ENCODE measurements at places on chromosomes 13 and 19. TPM values are rescaled to one million over a fixed set of nuclear protein-coding genes. Genes with fewer than 3 reads are reported as not detected.

The GADD45B gene
- 50.2 TPM for total RNA-seq

The SYCN gene
- total RNA-seq: not detected

The CFAP97D2 gene
- total RNA-seq: not detected

- DNase-seq: no peak
These were observed 105.4 kb downstream of the ATP11A start for GRCh38 chr13:112795277-112795676.

DNA sequence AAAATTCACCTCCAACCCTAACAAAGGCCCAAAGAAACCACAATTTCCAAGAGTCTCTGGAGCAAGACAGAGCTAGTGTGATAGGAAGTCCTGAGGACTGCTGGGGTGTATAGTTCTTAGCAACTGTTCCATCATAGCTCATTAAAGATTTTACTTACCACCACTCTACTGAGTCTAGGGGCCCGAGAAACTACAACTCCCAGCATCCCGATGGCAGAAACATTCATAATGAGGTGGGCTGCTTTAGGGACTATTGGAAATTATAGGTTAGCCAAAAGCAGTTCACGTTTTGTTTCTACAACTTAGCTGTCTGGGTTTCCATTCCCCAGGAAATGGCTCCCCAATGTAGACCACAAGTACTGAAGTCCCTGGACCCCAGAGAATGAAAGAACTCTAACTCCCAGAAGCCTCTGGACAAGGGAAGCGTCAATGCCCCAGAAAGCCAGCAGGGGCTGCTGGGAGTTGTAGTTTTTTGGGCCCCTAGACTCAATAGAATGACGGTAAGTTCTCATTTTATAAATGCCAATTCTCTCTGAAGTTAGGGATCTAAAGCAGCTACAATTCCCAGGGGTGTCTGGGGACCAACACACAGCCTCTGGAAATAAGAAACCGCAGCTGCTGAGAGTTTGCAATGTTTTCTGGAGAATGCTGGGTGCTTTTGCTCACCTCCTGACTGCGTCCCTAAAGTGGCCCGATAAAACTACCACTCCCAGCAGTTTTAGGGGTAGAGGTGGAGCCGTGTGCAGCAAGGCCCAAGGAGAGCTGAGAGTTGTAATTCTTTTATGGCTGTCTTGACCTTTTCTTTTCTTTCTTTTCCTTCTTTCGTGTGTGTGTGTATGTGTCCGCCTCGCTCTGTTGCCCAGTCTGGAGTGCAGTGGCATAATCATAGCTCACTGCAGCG is 11.1 kb downstream of the FTL start:
- no peak for DNase-seq

- no peak for DNase-seq
These were observed 95.7 kb downstream of the TNFSF13B start for GRCh38 chr13:108365255-108365654.

DNA sequence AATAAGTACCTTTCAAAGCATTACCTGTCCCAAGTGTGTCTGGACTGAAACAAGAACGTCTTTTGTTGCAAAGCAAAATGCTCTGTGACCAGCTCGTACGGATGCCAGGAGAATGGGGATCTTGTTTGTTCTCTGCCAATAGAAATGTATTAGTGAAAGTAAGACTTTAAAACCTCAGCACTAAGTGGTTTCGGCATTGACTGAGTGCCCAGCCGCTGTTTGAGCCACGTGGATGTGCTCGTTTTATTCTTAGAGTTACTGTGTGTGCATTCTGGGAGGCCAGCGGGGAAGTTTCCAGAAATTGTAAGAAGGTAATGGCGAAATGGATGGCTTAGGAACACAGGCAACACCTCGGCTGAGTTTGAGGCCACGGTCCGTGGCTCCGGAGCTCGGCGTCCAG is 117.1 kb upstream of the USP29 start:
- DNase-seq: no peak
